GM23248 (cell line): ENCODE measurements at places on chromosomes 4 and X. TPM values are rescaled to one million over a fixed set of nuclear protein-coding genes. Genes with fewer than 3 reads are reported as not detected.

GRCh38 chr4:76623217-76624045, 188.4 kb downstream of the SHROOM3 start:
- DNase-seq, result peak; percentile 61

DNA sequence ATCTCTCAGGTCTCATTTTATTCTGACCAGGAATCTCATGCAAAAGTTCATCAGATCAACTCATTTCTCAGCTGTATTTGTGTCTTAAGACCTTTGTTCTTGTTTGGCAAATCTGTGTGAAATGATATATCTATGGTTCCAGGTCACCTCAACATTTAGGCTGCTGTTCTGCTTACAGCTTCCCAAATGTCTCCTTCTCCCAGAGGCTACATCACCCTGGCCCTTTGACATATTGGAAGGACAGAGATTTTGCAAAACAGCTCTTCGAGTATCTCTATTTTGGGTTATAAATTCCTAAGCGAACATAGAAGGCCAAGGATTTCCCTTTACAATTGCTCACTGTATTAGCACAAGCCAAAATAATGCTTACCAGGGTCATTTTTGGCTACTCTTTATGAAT, 57.5 kb upstream of the GIMD1 start:
- DNase-seq, result no peak

- no peak for DNase-seq
These were observed 12.2 kb upstream of the KCNIP4 start for GRCh38 chr4:21960793-21961192.

- no peak for DNase-seq
These were observed 1699.2 kb upstream of the IGFBP7 start for GRCh38 chr4:58809366-58809765.

GRCh38 chr4:71126719-71127118, 133.3 kb downstream of the DCK start:
- DNase-seq, result peak; percentile 94

Gene GAB3
- total RNA-seq, result 0.25 and 0.76 TPM in 2 replicates

Gene CCNA2
- total RNA-seq, result 45.3 and 47.7 TPM in 2 replicates

Gene SCD5
- total RNA-seq, result 37.6 and 39.8 TPM in 2 replicates

Gene PDZD11
- total RNA-seq, result 57.0 and 59.3 TPM in 2 replicates
